Activated CD8-positive, alpha-beta memory T cell treated with anti-CD3 and anti-CD28 coated beads for 4 hours (primary cell): ENCODE measurements at places on chromosomes 6 and 20.

- DNase-seq: no peak
Measured at GRCh38 chr6:150486048-150486447, 113.6 kb upstream of the PLEKHG1 start.

- no peak for DNase-seq
Measured at GRCh38 chr6:116533233-116533957, 12.1 kb downstream of the TRAPPC3L start.

DNA sequence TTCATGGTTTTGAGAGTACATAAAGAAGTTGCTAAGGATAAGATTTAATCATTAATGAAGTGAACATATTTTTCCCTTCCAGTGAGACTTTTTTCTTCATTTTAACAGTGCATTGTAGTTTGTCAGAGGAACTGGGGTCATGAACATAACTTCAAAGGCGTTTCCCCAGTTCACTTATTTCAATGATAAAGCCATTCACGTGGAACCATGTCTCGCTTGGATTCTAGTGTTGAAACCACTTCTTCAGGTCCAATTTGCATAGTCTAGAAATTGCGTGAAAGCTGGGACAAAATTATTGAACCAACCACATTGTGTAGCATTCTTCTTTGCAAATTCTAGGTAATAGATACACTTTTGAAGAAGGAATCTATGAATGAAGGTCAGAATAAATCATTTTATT lies 197.0 kb downstream of the CLIC5 start:
- no peak for DNase-seq

- no peak for DNase-seq
Measured at GRCh38 chr6:20458027-20458894, 56.6 kb downstream of the E2F3 start.

GRCh38 chr6:159935633-159936032 lies 33.2 kb upstream of the IGF2R start:
- no peak for DNase-seq

DNA sequence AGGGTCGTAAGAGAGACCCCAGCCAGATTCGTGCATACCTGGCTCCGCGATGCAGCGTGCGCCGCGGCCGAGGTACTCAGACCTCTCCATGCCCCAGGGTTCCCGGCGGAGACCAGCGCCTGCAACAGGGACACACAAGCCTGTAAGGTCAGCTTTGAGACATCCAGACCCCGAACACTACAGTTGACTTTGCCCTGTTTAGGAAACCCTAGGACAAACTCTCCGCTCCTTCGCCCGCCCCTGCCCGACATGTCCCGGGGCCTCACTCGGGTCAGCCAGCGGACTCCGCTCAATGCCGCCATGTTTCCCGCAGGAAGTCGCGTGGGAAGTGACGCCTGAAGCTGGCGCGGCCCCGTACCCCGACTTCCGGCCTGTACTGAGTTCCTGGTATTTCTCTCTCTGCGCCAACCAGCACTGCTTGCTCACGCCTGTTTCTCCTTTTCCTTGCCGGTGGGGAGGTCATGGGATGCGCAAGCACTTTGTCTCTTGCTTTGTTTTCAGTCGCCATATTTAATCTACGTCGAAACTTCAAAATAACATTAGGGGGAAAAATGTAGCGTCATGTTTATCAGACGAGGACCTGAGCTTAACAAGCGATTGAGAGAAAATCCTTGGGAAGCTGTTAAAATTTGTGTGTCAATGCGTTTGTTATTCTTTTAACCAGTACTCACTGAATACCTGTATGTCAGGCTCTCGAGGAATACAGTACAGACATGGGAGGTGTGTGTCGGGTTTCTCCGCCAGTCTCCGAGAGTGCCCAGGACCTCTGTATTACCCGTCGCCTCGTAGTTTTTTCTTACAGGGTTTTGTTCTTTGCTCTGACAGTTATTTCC lies at the start of gene IDH3B:
Gene IDH3B, minus strand, starts transcription at position 330 of the 833 bp plus-strand sequence. Its CDS starts 28 bp downstream, at position 302.
- peak; percentile 85 for DNase-seq

GRCh38 chr6:33744895-33745546 lies 1.7 kb downstream of the IP6K3 start:
- no peak for DNase-seq

- no peak for DNase-seq
Measured at GRCh38 chr20:50587291-50587961, 77.2 kb downstream of the PTPN1 start.

- no peak for DNase-seq
Measured at GRCh38 chr6:118611334-118611733, 40.1 kb downstream of the CEP85L start.

- DNase-seq: no peak
Measured at GRCh38 chr6:164507206-164507940, 802.0 kb downstream of the C6orf118 start.

DNA sequence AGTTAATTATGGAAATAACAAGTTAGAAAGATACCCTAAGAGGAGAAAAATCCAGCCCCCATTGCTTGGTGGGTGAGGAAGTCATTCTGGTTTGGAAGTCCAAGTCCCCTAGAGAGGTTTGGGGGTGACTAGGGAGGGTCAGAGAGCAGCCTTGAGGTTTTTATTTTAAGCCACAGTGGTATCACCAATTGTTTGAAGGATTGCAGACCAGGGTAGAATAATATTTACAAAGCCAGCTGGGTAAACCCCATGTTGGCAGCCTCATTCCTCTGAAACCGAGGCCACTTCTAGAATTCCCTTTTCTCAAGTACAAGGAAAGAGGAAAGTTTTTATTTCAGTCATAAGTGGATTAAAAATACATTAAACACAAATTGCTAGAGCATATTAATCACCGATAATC lies 99.7 kb downstream of the TMEM170B start:
- DNase-seq: no peak

- DNase-seq: no peak
Measured at GRCh38 chr6:20186981-20187380, 25.3 kb downstream of the MBOAT1 start.

- no peak for DNase-seq
Measured at GRCh38 chr6:15349379-15349778, 103.5 kb downstream of the JARID2 start.

DNA sequence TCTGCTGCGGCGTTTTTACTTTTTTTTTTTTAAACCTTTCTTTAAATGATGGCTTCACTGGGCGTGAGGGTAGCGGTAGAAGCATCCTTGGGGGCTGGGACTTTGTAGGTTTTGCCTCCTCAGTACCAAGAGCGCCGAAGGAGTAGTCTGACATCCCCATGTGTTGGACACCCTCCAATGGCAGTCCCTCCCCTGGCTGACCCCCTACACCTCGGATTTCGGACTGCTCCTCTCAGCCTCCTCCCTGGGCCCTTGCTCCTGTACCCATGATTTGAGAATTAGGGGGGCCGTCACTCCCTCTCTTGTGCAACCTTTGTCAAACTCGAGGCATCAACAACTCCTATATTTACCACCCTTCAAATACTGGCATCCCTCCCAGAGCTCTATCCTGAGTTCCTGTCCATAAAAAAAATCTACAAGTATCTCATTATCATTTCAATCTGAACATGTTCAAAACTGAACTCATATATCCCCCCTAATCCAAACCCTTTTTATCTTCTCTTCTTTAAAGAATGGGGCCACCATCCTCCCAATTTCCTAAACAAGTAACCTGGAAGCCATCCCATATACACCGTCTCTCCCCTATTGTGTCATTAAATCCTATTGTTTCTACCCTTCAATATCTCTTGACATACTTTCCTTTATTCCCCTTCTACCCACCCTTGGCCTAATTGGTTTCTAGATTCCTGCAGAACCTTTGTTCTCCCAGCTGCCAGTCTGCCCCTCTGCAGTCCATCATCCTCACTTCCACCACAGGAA lies 1.2 kb upstream of the ARFGEF3 start:
- no peak for DNase-seq

- DNase-seq: no peak
Measured at GRCh38 chr6:131792091-131792496, 15.7 kb upstream of the ENPP1 start.

DNA sequence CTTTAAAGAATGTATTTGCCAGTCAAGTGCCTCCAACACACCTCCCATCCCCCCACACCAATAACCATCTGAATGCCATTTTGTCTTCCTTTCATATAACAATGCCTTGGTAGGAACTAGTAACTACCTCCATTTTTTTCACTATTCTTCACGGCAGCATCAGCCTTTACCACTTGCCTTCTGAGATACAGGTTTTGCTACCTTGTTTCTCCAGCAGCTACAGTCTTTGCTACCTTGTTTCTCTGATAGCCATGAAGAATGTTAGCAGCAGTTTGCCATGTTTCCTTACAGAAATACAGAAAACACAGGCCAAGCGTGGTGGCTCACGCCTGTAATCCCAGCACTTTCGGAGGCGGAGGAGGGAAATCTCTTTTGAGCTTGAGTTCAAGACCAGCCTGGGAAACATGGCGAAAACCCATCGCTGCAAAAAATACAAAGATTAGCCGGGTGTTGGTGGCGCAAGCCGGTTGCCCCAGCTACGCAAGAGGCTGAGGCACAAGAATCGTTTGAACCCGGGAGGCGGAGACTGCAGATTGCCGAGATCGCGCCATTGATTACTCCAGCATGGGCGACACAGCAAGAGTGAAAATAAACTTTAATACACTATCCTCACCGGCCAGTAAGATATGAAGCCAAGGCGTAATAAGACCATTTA lies 100.9 kb downstream of the HFE start:
- no peak for DNase-seq

- no peak for DNase-seq
Measured at GRCh38 chr20:39503902-39504709, 542.0 kb downstream of the DHX35 start.

DNA sequence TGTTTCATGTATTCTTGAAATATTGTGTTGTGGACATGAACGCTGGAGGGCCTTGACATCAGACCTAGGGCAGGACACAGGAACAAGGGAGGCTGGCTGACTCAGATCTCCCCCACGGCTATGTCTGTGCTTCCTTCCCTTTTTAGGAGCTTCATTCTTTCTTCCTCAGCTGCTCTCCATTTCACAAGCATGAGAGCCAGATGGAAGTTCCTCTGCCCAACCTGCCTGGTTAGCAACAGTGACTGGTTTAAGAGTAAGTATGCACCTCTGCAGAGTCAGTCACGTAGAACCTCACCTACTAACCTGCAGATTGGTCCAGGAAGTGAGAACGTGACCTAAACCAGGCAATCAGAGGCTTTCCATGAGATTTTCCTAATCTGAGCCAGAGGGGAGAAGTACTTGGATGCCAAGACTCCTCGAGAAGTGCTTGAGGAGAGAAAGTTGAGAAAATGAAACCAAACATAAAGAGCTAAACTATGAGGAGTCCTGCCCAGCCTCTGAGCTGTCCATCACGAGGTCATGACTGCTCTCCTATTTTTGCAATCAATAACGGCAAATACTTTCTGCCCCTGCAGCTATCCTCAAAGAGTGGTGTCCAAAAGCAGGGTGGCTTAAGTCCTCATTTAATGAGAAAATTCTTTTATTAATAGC lies 465.2 kb upstream of the CITED2 start:
- no peak for DNase-seq

GRCh38 chr20:731891-732560 lies 36.3 kb downstream of the SLC52A3 start:
- no peak for DNase-seq

GRCh38 chr20:61643656-61644377 lies 391.8 kb downstream of the CDH4 start:
- DNase-seq: no peak

- no peak for DNase-seq
Measured at GRCh38 chr6:65700561-65700960, 6.5 kb downstream of the EYS start.

DNA sequence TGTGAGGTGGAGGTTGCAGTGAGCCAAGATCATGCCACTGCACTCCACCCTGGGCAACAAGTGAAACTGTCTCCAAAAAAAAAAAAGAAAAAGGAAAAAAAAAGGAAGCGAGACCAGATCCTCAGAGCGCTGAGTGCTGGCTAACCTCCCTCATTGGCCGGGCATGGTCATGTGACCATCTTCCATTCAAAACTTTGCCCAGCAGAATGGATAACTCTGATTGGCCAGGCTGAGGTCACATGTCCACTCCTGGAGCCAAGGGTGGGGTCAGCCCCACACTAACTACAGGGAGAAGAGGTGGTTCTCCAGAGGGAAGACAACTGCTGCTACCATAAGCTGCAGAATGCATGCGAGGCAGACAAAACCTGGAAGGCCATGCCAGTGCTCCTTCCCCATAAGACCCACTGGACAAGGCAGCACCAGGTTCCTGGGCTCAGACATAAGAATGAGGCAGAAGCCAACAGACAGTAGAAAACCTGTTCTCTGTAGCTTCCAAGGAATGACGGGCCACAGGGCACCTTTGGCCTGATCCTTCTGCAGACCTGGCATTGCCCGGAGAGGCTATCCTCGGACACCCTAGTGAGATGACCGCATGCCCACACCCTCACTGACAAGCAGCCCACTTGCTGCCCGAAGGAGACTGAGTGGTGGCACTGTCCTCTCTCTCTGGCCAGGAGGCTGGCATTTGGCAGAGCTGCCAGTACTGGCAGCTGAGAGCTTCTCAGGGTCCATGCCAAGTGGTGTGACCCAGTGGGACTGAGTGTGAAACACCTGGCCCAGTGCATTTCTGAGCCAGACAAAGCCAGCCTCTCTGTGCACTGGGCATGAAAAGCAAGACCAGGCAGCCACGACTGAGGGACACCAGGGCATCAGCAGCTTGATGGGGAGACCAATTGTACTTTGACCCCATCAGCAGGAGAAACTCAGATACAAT lies 311.9 kb upstream of the SULF2 start:
- DNase-seq: no peak

- no peak for DNase-seq
Measured at GRCh38 chr6:47424436-47424836, 53.2 kb upstream of the CD2AP start.

DNA sequence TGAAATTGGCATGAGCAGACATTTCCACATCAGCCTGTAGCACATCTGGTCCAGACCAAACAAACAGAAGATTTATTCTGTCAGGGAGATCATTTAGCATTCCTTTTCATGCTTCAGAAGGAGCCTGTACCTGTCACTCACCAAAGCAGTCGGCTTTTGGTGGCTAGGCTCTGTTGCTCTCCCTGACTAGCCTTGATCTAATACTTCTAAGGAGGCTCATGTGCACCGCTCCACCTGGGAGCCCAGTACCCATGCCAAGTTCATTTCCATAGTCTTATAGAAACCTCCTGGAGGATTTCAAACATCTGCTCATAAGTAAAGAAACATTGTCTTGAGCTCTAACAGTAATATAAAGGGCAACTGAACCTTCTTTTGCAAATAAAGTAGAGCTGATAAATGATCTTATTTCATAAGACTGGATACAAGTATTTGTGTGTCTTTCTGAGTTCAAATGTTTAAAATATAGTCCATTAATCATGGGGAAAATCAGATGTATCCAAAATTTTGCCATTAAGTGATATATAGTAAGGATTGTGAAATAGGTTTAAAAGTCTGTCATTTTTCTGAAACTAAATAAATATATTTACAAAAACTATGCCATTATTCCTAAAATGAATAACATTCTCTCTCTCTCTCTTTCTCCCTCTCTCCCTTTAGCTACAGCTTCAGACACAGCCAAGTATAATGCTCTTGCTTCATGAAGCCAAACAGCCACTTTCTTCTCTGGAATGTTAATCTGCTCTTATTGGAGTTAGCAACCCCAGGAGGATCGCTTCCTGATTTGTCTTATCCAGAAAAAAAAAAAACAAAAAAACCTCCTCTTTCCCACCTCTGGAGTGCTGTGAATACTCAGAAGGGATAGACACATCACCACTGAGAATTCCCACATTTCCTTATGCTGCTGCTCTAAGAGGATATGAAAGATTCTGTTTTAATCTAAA lies 192.7 kb upstream of the TFAP2D start:
- no peak for DNase-seq

GRCh38 chr6:16704401-16705045 lies 56.7 kb downstream of the ATXN1 start:
- no peak for DNase-seq

GRCh38 chr6:89386917-89387491 lies 25.1 kb downstream of the RRAGD start:
- DNase-seq: no peak

GRCh38 chr6:161463071-161463470 lies 189.2 kb upstream of the AGPAT4 start:
- no peak for DNase-seq

GRCh38 chr20:44394702-44395460 lies 39.4 kb downstream of the HNF4A start:
- DNase-seq: no peak
